ENCODE measurements at places on chromosomes 5 and 9. TPM values are rescaled to one million over a fixed set of nuclear protein-coding genes. Genes with fewer than 3 reads are reported as not detected.

- DNase-seq = no peak
These were observed 241.1 kb upstream of the ATP10B start for GRCh38 chr5:161093100-161093499.

GRCh38 chr5:176596689-176597416 lies 13.1 kb downstream of the GPRIN1 start:
- peak; percentile 81 for DNase-seq

The OR1Q1 gene
- not detected for polyA plus RNA-seq

- DNase-seq = no peak
These were observed 491.0 kb upstream of the CLINT1 start for GRCh38 chr5:158349987-158350386.

The F2RL1 gene
- polyA plus RNA-seq = 76.0 TPM

DNA sequence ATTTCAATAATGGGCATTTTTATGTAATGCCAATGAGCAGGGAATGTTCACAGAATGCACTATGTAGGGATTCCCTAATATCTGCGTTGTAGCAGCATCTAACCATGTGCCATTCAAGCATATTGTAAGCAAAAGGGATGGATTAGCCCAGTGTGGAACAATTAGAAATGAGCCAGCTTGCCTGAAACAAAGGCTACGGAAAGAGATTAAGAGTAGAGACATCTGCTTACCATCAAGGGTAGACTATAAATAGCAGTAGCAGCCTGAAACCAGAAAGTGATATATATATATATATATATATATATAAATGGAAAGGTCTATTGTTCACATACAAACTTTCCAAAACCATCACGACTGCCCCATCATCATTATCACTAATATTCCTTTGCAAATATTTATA lies 31.9 kb upstream of the CEP120 start:
- no peak for DNase-seq

- no peak for DNase-seq
These were observed 38.1 kb upstream of the SMARCA2 start for GRCh38 chr9:1977026-1977425.

The INSYN2B gene
- polyA plus RNA-seq = 0.34 TPM

Measured in large intestine (tissue), 12 donors.